Activated naive CD4-positive, alpha-beta T cell treated with anti-CD3 and anti-CD28 coated beads, Interleukin-2, amount 10 ng/mL, durations not matched to agents 7 days and 5 days (primary cell): ENCODE measurements at places on chromosomes 6 and 20.

- peak overlapping the region; percentile 94 for H3K27ac ChIP-seq
- peaks cover 54% of the 10 kb centered on the region for H3K4me1 ChIP-seq
- no peaks in the 10 kb centered on the region for H3K27me3 ChIP-seq
- peak overlapping the region; percentile 94 for H3K4me3 ChIP-seq
These were observed 1.5 kb downstream of the BAK1 start for GRCh38 chr6:33578588-33579011.

DNA sequence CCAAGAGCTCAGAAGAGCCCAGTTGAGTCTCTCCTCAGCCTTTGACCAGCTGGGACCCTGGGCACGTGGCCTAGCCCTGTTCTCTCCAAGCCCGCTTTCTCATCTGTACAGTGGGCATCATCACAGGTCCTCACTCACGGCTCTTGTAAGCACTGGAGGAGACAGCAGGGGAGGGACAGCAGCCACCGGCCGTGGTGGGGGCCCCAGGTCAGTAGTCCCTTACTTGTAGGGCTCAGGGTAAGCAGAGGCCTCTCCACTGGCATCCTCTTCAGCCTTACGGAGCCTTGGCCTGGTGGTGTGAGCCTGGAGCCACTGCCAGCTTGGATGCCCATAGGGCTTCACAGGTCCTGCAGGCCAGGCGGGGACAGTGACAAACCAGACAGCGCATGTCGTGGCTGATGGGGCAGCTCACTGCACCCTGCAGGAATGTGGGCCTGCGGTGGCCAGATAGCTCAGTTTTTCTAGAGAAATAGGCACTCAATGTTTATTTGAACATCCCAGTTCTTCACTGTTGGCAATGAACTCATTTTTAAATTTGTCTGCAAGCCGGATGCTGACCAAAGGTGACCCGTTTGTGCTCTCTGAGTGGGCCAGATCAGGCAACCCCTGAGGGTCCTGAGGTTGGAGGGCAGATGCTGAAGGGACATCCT is 65.1 kb downstream of the ADNP start:
- H3K4me3 ChIP-seq = no peak overlapping the region
- H3K36me3 ChIP-seq = no peaks in the 10 kb centered on the region
- H3K27ac ChIP-seq = no peak overlapping the region
- no peaks in the 10 kb centered on the region for H3K4me1 ChIP-seq
- H3K27me3 ChIP-seq = no peaks in the 10 kb centered on the region
- no peak for DNase-seq

- H3K36me3 ChIP-seq = no peaks in the 10 kb centered on the region
These were observed 147.4 kb upstream of the SCGN start for GRCh38 chr6:25504661-25505060.

GRCh38 chr20:36066777-36067176 is 87.8 kb upstream of the EPB41L1 start:
- no peak overlapping the region for H3K27ac ChIP-seq
- peaks cover 11% of the 10 kb centered on the region for H3K4me1 ChIP-seq
- H3K4me3 ChIP-seq = no peak overlapping the region
- peaks cover 75% of the 10 kb centered on the region for H3K27me3 ChIP-seq
- no peak for DNase-seq

DNA sequence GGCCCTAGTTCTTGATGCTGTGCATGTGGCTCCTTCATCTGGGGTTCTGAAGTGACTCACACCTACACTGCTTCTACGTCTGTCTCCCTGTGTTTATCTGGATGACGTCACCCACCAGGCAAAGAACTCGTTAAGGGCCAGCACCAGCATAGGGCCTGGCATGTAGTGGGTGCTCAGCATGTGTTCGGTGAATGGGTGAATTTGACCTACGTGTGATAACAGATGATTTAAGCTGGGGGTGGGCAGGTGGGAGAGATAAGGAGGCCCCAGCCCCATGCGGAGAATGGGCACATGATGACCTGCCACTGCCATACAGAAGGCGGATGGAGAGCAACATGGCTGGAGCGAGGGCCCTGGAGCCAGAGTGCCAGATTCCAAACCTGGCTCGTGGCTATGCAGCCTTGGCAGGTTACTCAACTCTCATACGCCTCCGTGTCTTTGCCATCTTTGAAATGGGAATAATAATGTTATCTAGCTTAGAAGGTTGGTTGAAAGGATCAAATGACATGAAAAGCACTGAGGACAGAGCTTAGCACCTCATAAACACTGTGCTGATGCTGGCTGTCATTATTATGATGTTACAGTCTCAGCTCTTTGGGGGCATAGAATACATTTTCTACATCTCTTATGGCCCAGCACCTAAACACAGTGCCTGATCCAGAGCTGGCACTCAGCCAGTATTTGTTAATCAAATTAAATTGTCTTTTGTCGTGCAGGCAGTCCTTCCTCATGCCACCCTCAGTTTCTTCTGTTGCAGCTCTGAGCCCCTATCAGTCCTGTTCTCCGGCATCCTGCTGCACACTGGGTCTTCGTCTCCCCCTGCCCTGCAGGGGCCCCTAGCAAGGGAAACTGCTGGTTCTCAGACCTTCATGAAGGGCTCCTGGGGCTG is 39.6 kb downstream of the VEGFA start:
- peaks cover 30% of the 10 kb centered on the region for H3K27me3 ChIP-seq
- peaks cover 11% of the 10 kb centered on the region for H3K4me1 ChIP-seq
- H3K27ac ChIP-seq = no peak overlapping the region
- no peaks in the 10 kb centered on the region for H3K36me3 ChIP-seq
- DNase-seq = no peak
- no peak overlapping the region for H3K4me3 ChIP-seq

DNA sequence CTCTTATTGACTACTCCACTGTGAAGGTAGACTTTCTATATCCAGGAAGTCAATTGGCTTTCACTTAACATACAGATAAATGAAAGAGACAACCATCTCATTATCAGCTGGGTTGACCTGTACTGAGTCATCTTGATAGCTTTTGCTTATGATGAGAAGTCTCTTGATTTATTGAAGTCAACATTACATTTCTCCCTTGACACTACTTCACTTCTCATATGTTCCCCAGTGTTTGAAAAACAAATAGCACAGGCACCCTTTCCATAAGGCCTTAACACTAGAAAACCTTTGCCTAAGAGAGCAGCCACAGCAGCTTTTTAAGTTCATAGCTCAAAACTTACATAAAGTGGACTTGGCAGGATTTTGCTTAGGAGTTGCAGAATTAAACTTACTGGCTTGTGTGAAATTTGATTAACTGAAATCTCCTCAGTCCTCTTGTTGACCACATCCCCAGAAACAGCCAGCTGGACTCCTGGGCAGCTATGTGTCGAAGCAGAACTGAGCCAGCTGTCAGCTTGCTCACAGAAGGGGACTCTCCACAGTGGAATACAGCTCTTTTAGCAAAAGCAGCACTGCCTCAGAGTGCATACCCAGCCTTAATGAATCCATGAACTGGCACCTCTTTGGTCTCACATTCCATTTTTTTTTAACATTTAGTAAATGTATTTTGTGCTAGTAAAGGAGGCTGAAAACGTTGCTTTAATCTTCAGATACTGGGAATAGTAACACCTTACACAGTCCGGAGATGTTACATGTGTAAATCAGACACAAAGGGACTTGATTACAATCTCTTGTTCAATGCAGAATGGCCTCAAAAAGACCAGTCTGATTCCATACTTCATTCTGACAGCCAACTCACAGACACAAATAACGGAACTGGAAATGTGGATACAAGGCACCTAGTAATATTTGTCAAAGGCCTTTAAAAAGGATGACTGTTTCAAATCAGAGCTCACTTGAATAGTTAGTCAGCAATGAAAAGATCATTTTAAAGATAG is 1532.7 kb downstream of the HACE1 start:
- no peak for DNase-seq
- no peak overlapping the region for H3K4me3 ChIP-seq
- H3K27ac ChIP-seq = no peak overlapping the region
- no peaks in the 10 kb centered on the region for H3K4me1 ChIP-seq

DNA sequence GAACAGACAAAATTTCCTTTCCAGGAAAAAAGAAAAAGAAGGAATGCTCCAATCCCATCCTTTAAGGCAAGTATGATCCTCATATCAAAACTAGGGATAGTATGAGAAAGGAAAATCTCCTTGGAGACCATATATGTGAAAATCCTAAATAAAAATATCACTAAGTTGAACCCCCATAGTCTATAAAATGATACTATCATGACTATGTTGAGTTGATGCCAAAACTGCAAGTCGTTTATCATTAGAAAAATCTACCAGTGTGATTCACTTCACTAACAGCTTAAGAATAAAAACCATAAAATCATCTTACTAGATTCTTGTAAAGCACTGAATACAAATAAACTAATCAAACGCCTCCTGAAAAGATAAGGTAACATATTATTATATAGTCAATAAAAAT is 76.6 kb upstream of the STXBP5 start:
- peaks cover 7% of the 10 kb centered on the region for H3K27me3 ChIP-seq
- H3K27ac ChIP-seq = no peak overlapping the region
- H3K4me3 ChIP-seq = no peak overlapping the region
- no peaks in the 10 kb centered on the region for H3K36me3 ChIP-seq
- DNase-seq = no peak

- DNase-seq = no peak
- H3K4me3 ChIP-seq = no peak overlapping the region
- peaks cover 92% of the 10 kb centered on the region for H3K4me1 ChIP-seq
These were observed 51.1 kb downstream of the NFATC2 start for GRCh38 chr20:51491393-51491792.

DNA sequence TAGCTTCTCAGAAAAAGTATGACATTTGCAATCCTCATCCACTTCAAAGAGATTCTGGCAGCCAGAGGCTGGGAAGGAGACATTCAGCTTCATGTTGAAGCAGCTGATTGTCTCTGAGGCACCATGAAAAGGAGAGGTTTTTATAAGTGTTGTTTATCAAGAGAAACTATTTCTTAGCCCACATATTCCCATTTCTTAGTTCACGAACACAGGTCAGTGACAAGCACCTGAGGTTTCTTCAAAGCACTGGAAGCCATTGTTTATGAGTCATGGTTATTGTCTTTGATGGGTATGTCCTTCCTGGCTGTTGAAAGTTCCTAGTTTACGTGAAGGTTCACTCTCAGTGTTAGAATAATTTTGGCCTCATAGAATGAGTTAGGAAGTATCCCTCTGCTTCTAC is 3.0 kb upstream of the DDX43 start:
- H3K36me3 ChIP-seq = no peaks in the 10 kb centered on the region
- peak overlapping the region; percentile 68 for H3K27ac ChIP-seq
- no peak overlapping the region for H3K4me3 ChIP-seq
- H3K27me3 ChIP-seq = peaks cover 21% of the 10 kb centered on the region
